ENCODE measurements at places on chromosomes 11 and 22.

DNA sequence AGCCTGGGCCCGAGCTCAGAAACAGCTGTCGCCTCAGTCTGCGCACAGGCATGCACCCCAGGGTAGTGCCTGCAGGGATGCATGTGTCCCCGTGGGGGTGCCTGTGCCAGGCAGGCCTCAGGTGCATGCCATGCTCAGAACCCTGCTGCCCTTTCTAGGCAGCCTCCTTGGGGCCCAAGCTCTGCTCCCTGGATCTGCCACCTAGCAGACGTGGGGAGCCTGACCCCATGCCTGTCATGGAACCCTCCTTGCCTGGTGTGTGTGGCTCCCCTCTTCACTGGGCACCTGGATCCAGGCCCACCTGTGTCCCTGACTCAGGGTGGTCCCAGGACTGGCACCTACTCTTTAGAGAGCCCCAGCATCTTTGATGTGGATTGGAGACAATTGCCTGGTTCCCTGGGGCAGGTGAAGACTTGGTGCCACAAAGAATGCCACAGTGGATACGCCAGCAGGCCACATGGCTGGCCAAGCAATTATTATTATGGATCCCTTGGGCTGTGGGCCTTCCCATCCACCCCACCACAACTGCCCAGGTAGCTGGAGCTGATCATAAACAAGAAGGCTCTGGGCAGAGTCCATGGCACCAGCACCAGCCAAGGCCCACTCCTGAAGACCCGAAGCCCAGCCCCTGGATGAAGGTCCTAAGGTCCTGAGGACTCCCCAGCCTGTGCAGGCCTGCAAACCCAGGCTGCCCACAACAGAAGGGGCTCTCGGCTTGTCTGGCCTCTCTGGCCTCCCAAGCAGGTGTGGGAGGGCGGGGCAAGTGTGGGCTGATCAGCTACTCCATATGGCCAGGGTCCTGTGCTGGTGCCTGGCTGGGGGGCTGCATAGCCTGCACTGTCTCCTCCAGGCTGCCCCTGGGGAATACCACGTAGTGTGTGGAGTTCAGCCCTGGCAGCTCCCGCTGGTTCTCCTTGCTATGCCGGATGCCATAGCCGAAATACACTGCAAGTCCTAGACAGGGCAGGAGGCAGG lies 3.8 kb downstream of the SLC7A4 start:
- DNase-seq, result no peak

DNA sequence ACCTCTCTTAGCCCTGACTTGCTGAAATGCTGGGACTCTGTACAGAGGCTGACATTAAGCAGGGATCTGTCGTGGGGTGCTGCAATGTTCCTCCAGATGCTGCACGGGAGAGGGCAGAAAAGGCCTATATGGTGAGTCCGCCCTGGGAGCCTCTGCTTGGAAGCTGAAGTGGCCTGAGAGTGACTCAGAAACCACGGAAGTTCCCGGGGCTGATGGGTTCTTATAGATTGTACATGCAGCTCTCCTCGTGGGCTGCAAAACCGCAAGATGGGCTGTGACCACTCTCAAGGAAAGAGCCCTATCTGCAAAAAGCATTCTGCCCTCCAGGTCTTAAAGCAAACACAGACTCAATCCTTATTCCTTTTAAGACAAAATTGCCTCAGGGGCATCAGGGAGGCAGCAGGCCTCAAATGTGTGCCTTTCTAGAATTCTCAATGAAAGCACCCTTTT lies 5.8 kb upstream of the SLC43A3 start:
- DNase-seq, result peak; percentile 83

GRCh38 chr11:78432058-78432515 lies 14.5 kb upstream of the GAB2 start:
- DNase-seq, result peak; percentile 19

DNA sequence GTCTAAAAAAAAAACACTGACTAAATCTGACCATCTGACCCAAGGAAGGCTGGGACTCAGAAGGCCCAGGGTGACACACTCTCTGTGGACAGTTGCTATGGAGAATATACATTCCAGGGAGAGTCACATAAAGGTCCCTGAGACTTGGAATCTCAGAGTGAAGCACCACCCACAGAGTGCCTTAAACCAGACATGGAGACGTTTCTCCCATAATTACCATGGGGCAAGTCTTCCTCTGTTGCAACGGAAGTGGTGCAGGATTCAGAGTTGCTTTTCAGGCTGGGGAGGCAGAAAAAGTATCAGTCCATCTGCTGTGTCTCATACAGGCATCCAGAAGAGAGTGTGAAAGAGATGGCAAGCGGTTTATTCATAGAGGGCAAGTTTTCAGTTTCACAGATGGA lies 58.7 kb upstream of the SLN start:
- peak; percentile 4 for DNase-seq

Measured in adipocyte (in vitro differentiated cells).